ENCODE measurements at places on chromosomes 2 and 18.

DNA sequence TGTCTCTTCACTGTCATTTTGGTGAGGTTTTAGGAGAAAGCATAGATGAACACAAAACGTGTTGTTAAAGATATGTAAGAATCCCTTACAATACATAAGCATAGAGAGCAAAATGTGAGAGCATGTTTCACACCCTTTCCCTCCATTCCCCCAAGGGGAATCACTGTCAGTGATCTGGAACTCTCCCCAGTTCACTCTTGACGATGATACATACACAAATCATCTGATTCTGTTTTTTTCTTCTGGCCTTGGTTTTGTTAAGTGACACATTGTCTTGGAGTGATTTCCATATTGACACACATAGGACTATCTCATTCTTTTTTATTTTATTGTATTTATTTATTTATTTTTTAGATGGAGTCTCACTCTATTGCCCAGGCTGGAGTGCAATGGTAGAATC is 53.7 kb upstream of the TANC1 start:
- no peak for DNase-seq

GRCh38 chr2:134460583-134460998 is 206.7 kb downstream of the MGAT5 start:
- DNase-seq, result peak; percentile 29

DNA sequence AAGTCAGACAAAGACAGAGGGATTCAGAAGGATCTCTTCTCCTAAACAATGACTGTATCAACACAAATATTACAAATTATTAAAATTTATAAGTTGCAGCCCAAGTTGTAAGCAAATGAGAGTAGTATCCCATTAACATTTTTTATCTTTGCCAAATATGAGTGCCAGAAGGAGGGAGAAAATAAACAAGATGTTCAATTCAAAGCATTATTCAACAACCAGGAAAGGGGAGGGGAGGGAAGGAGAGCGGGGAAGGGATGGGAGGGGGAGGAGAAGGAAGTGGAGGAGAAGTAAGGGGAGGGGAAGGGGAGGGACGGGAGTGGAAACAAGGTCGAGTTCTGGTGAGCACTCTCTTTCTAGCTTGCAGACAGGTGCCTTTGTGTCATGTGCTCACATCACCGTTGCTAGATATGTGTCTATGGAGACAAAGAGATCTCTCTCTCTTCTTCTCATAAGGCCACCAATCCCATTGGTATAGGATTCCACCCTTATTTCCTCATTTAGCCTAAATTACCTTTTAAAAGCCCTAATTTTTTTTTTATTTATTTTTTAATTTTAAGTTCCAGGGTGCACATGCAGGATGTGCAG is 679.6 kb upstream of the CHAC2 start:
- DNase-seq, result no peak

- no peak for DNase-seq
Observed at GRCh38 chr2:172087207-172087779, 2.0 kb downstream of the DLX1 start.

GRCh38 chr2:215765729-215766360 is 247.5 kb downstream of the MREG start:
- DNase-seq, result no peak

GRCh38 chr18:55261253-55261652 is 302.0 kb upstream of the CCDC68 start:
- DNase-seq, result no peak

DNA sequence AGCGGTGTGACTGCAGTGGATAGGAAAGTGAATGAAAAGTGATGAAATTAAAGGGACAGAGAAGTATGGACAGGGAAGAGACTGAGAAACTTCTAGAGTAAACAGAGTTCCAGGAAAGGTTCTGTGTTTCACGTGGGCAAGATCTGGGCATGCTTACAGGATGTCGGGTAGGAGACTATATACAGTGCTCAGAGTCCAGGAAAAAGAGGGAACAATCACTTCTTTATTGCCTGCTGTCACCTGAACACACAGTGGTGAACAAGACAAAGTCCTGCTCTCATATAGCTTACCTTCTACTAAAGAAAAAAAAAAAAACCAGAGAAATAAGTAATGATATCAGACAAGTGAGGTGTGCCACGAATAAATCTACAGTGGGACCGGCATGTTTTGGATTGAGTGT is 2.4 kb downstream of the LRPPRC start:
- DNase-seq, result no peak

DNA sequence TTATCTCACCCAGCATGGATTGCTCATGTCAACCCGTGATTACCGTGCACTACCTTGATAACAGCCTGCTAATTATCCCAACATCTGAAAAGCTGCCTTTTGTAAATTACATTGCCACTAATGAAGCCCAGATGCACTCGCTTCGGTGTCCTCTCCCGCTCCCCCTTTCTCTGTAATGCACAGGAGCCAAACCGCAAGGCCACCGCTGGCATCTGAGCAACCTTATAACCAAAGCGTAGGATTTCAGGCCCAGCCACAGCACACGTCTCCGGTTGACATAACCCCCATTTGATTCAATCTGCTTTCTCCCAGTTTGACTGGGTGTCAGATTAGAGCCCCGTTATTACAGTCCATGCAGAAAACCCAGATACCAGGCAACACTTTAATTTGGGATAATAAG is 341.2 kb downstream of the ALK start:
- DNase-seq, result no peak

- no peak for DNase-seq
Observed at GRCh38 chr18:57431467-57432080, 3.6 kb upstream of the ONECUT2 start.

GRCh38 chr2:1599301-1600085 is 144.8 kb downstream of the PXDN start:
- DNase-seq, result no peak

DNA sequence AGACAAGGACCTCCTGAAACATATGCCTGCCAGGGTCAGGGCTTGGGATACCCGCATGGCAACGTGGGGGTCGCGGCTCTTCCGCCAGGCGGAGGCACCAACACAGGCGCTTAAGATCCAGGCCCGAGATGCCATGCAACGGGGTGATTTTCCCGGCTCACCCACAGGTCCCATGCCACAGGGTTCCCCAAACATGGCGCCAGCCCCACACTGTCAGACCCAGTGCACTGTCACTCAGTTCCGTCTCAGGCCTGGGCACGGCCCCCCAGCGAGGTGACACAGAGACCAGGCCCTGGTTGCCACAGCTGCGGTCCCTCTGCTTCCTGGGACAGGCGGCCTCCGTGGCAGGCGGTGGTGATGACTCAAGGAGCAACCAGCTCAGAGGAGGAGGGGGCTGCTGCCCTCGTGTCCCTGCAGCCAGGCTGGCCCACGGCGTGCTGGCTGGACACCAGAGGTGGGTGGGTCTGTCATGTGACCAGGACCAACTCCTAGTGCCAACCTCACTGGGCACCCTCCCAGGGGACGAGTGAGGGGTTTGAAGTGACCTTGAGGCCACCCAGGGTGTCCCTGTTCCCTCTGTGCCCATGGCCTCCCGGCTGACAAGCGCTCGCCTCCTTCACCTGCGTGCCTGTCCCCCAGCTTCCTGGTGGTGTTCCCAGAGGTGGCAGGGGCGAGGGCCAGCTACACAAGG is 4.9 kb downstream of the PDCD1 start:
- DNase-seq, result peak; percentile 4

DNA sequence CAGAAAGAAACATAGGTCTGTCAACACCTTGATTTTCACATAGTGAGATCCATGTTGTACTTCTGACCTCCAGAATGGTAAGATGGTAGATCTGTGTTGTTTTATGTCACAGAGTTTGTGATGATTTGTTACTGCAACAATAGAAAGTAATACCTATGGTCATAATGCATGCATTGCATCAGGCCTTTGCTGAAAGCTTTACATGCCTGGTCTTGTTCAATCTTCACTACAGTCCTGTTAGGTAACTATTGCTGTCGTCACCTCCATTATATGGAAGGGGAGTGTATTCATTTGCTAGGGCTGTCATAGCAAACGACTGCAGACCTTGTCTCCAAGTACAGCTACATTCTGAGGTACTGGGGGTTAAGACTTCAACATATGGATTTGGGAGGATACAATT is 243.5 kb downstream of the ANAPC1 start:
- no peak for DNase-seq

DNA sequence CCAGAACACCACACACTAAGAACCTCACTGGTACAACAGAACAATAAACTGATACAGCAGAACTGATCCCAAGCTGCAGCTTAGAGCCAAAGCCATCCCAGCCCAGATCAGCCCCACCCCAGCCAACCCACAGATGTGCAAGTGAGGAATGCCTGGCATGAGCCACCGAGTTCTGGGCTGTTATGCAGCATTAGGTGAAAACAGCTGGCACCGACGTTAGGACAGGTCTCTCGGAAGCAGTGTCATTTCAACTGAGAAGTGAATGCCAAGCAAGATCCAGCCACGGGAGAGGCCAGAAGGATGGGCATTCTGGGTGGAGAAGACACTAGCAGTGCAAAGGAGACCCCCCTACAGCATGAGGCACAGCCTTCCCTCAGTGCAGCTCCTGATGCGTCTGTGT is 38.9 kb downstream of the ADCY3 start:
- no peak for DNase-seq

GRCh38 chr2:238287737-238288649 is at the start of gene PER2:
Gene PER2 (minus strand): TSS chr2:238288610. CDS start chr2:238277936, 10,674 bp downstream.
- DNase-seq, result peak; percentile 63

DNA sequence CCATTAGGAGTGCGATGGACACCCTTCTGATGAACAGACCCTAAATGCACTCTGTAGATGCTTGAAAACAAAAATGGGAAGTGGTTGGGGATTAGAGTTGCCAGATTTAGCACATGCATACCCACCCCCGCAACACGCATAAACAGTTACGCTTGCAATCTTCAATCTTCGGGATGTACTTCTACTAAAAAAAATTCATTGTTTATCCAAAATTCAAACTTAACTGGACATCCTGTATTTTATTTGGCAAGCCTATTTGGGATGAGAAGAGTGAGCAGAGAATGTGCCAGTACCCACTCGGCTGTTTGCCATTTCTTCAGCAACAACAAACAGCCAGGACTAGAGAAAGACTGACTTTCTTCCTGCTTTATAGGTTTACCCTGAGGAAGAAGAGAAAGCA is 18.4 kb downstream of the KIAA2012 start:
- no peak for DNase-seq

- no peak for DNase-seq
Observed at GRCh38 chr2:3469486-3469885, 49.8 kb downstream of the ADI1 start.

DNA sequence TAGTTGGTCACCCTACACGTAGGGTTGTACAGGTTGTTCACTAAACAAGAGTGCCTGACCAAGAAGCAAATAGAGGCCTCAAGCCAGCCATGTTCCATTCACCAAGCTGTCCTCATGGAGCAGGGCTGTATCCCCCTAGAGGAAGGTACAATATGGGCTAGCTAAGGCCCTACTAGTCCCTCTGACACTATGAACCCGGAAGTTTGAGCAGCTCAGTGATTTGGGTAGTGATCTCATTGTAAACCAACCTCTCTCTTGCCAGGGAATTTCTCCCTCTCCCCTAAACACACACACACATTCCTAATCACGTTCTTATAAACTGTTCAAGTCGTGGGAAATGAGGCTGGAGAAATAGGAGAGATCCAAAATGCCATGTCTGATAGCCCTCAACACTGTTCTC is 6.7 kb upstream of the CYS1 start:
- DNase-seq, result no peak

DNA sequence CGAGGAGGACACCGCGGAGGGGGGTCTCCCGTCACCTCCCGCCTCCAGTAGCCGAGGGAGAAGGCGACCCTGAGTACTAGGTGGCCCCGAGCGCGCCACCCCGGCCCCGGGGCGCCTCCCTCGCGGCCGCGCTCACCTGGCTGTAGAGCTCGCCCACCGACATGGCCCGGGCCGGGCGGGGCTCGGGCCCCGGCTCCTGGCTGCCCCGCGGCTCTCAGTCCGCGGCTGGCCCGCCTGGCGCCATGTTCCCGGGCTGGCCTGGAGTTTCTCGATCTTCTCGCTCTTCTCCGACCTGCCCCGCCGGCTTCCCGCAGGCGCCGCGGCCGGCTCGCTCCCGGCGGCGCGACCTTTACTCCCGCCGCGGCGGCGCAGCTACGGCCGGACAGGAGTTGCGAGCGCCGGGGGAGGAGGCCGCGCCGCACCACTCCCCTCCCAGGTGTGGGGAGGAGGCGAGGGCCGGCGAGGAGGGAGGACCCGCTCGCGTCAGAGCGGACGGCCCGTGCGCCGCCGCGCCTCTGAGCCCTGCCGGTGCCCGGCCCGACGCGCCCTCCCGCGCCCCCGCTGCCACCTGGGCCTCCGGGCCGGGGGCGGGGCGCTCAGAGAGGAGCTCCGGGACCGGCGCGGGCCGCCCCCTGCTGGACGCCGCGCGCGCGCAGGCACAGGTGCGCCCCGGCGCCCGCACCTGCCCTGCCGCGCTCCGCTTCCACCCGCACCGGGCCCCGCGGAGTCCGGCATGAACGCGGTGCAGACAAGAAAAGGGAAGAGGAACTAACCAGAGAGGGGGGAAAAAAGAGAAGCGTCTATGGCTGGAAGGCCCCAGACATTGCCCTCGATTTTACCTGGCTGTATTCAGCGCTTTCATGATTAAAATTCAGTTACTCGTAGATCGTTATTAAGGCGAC is at the start of gene MYO5B:
TSS of gene MYO5B (minus strand) at position 517 of the 902 bp plus-strand sequence. CDS start at position 163, 354 bp downstream.
- DNase-seq, result peak; percentile 53

- DNase-seq, result no peak
Observed at GRCh38 chr2:108933691-108934117, 55.3 kb downstream of the EDAR start.

DNA sequence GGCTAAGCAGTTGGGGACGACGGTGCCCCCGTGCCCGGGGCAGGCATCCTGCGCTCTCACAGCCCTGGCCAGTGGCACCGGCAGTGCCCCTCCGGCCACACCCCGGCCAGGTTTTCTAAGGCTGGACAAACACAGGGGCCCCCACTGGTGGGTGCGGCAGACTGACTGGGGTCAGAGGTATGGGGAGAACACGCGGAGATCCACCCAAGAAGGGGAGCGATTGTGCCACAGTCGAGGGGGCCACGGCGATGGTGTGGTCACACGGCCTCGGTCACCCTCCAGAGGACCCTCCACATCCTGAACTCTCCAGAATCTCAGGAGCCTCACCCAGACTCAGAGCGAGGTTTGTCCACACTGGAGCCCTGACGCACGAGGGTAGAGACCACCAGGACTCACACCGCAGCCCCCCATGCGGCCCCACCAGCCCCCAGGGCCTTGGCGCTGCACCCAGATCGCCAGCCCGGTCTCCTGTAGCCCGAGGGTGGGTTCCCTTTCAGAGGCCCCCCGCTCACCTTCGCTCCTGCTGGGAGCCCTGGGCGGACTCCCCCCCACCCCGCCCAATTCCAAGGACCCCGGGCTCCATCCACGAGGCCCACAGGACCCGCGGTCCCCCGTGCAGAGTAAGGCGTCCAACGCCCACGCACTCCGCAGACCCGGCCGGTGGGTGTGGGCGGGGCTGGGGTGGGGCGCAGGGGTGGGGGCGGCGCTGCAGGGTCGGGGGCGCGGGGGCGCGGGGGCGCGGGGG is 15.2 kb downstream of the PDCD1 start:
- DNase-seq, result no peak

- DNase-seq, result no peak
Observed at GRCh38 chr18:12278741-12279682, 24.9 kb downstream of the CIDEA start.

- DNase-seq, result no peak
Observed at GRCh38 chr2:42035241-42035640, 12.6 kb upstream of the PKDCC start.

All from activated naive CD4-positive, alpha-beta T cell treated with anti-CD3 and anti-CD28 coated beads for 36 hours (primary cell).